ENCODE measurements at places on chromosomes 5 and 9. TPM values are rescaled to one million over a fixed set of nuclear protein-coding genes. Genes with fewer than 3 reads are reported as not detected.

DNA sequence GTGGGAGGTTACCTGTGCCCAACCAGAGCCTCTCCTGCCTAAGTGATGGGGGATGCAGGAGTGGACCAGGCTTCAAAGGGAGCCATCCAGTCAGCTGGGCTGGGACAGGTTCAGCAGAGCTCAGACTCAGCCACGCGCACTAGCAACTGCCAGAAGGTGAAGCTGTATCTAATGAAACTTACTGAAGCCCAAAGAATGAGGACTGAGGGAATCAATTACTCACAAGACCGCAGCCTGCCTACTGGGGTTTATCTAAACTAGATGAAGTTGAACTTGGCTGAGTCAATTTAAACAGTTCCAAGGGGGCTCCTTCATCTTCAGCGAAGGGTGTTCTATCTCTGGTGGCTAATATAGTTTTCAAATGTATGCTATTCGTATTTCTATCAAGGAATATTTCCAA, 11.4 kb downstream of the HAND1 start:
- no peak for DNase-seq

DNA sequence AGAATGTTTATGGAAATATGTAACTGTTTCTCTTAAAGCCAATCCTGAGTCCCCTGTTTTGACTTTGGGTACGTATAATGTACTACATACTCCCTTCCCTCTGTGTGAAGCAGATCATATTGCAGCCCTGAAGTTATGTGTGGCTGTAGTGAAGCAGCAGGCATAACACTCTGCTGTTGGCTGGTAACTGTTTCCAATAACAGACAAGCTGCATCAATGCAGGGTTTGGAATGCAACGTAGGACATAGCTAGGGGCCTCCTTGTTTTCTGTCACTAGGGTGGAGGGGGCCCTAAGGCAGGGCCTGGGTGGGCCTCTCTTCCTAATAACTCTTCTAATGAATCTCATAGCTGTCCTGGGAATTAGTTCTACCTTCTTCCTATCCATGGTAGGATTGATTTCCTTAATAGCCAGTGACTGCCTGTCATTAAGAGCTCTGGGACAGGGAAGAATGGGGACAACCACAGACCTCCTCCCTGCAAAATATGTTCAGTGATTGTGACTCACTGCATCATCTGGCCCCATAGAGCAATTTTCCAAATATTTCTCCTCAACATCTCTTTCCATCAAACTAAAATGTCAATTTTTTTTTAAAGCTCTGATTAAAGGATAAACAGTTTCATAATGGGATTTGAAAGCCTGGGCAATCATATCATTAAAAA, 129.6 kb upstream of the HMHB1 start:
- no peak for DNase-seq

DNA sequence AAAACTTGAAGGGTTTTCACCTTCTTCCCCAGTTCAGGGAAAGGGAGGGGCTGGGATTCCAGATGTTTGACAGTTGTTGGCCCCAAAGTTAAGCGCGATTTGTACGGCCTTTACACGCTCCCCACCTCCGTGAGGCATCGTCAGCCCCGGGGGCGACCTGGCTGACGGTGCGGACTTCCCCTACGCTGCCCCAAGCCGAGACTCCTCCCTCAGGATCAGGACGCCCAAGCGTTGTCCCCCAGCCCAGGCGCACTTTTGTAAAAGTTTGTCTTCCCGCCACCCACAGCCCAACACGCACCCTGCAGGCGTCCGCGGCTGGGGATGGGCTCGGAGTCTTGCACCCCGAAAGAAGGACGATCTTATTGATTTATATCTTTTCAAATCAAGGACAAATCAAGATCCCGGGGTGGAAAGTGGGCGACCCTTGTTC, 713 bp downstream of the MOB3B start:
- DNase-seq: no peak

- no peak for DNase-seq
These were observed 48.9 kb downstream of the IL31RA start for GRCh38 chr5:55900068-55900467.

DNA sequence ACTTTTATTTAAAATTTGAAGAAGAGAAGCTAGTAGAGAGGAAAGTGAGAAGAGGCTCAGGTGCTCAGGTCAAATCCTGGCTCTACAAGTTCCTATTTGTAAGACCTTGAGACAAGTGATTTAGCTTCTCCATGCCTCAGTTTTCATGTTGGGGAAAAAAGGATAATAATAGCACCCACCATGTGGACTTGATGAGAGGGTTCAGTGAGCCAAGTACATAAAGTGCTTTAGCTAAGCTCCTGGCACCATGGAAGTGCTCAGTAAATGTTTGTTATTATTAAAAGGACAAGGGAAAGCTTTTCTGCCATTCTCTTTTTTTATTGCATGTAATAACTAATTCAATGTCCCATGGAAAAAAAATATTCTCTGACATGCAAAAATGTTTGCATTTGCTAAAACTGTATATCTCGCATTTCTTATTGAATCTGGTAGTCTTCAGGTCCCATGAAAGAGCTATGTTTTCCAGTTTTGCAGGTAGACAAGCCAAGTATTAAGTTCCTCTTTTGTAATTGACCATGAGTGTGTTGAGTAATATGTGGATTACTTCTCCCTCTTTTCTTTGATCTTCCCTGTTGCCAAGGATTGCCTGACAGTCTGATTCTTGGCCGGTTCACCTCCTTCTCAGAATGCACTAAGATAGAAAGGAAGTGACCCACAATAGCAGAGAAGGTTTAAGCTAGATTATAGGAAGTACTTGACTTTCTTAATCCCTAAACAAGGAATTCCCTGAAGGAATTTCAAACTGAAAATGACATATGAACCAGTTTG, 45.6 kb upstream of the TRIM32 start:
- DNase-seq: no peak

DNA sequence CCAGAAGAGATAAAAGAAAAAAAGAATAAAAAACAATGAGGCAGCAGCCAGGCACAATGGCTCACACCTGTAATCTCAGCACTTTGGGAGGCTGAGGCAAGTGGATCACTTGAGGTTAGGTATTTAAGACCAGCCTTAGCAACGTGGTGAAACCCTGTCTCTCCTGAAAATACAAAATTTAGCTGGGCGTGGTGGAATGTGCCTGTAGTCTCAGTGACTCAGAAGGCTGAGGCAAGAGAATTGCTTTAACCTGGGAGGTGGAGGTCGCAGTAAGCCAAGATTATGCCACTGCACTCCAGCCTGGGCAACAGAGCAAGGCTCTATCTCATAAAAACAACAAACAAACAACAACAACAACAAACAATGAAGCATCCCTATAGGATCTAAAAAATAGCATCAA, 121.5 kb downstream of the HMHB1 start:
- no peak for DNase-seq

DNA sequence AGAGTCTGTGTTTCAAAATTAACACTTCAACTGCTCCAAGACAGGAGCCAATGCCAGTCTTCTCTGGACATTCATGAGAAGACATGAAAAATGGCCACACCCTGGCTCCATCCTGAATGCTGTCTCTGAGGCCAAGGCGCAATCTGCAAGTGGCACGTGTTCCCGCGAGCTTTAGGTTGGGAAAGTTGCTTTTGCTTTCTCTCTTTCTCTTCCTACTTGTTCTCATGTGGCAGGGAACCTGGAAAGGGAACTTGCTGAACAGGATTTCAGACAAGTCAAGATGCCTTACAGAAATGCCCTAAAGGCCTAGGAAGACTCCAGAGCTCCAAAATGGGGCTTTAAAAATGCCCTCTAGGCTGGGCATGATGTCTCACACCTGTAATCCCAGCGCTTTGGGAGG, 91.9 kb upstream of the OTULINL start:
- no peak for DNase-seq

Gene ARL14EPL
- not detected for total RNA-seq

Gene ATOSB
- total RNA-seq: 3.2 TPM

Gene PFN3
- total RNA-seq: not detected

DNA sequence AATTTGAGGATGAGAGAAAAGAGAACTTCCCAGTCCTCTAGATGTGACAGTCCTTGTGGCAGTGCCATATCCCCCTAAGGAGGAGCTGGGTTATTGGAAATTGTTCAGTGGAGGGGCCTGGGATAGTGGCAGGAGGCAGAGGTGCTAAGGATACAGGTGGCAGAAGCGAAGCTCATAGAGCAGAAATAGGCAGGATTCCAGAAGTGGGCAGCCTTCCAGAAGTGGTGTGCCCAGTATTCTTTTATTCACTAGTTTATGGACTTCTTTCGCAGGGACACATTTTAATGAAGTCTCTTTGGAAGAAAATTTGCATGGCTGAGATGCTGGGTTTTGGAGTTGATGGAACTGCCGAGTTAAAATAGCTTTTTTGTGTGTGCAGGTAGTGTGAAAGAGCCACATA, 6.8 kb downstream of the PIK3R1 start:
- no peak for DNase-seq

- no peak for DNase-seq
These were observed 36.9 kb downstream of the KIF4B start for GRCh38 chr5:155050384-155051019.

DNA sequence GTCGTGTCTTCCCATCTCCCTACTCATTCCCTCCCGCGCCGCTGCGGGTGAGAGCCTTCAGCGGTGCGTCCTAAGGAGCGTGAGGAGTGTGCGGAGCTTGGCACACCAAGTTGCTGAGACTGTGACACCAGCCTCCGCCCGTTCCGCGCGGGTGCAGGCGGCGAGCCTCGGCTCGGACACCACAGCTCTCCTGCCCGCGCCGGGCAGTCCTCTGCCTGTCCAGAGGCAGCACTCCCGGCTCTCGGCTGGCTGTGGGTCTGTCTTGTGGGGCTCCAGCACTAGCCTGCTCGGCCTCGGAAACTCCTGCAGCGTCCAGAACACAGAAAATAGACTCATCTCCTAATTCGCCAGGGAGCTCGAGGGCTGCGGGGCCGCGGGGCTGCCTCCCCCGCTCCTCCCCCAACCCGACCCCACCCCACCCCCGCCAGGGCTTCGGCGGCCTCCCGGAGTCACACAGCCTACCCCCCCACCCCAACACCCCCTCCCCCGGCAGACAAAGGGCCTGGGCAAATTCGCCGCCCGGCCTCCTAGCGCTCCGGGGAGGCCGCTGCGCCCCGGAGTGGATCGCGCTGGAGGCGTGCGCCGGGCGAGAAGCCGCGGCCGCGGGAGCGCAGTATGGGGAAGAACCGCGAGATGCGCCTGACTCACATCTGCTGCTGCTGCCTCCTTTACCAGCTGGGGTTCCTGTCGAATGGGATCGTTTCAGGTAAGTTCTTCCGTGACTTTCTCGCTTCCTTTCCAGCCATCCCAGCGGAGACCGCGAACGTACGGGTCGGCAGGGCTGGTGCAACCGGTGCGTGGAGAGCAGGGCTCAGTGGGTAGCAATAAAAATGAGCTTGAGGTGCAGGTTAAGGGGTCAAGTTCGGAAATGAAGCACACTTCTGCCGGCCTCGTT, at the start of gene ADAMTS19:
Gene ADAMTS19 (plus strand): TSS at position 522 of the 895 bp plus-strand sequence. CDS start 94 bp downstream, at position 616.
- no peak for DNase-seq

DNA sequence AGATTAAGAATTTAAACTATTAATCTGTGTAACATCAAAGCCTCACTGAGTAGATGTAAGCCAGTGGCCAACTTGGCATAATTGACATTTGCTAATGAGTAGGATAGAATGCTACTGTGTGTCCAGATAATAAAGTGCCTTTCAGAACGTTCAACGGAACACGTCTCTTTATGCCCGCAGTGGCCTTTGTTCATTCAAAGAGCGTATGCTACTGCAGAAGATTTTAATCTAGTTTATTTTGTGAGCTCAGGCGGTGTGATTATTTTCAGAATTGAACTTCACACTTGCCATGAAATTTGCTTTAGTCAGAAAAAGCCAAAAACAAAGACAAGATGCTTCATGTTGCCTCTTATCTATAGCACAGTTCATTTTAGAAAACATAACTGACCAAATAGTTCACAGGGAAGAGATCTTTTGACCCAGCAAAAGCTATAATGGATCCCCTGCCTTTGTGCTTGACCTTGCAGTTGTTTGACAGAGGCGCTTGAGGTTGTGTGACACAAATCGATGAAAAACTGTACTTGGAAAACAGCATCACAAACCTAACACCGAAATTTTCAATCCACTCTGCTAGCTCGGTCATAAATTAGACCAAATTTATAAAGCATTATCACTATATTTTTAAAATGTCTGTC, 530.9 kb upstream of the TYRP1 start:
- DNase-seq: no peak

Gene SCAMP1
- 24.3 TPM for total RNA-seq

DNA sequence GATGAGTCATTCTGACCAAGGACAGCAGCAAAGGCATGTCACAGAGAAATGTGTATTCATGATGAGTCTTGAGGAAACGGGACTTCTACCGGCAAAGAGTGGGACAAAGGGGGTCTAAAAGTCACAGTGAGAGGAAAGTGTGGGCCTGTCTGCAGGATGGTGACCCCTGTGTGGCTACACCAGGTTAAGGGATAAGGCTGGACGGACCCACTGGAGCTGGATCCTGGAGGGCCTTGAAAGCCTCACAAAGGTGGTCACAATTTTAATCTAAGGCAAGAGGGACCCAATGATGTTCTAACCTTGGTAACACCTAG, 176.5 kb downstream of the CDK5RAP2 start:
- DNase-seq: no peak

DNA sequence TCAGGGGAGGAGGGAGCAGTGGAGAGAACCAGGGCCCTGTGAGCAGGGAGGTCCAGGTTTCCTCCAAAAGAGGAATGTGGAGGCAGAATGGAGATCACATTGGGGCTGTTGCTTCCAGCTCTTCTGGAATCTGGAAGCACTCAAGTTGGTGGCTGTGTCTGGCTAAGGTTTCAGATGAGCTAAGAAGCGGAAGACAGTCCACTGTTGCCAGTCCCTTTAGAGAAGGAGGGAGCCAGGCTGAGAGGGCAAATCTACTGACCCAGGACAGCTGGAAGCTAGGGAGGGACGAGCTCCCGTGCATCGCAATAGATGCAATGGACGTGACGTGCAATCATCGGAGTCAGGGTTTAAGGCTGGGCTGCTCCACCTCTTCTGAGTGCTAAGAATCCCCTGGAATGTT, 71.2 kb downstream of the TENT4A start:
- no peak for DNase-seq

- peak; percentile 95 for DNase-seq
These were observed at the start of gene PRR7 for GRCh38 chr5:177446200-177447065. Gene PRR7 (plus strand): TSS chr5:177446814. CDS start chr5:177455068, 8,254 bp downstream.

Gene SLC6A19
- total RNA-seq: not detected

DNA sequence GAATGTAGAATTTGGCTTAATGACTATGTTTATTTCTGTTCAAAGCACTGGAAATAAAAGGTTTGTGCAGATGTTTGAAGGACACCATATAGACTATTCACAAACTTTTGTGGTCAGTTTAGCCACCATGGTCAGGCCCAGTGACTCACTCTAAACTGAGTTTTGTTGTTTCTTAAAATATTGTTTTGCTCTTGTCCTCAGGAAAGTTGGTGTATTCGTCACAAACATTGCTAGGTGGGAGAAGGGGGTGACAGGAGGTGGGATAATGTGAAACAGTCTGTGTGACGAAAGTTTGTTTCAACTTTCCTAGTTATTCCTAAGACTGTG, 35.0 kb upstream of the LIFR start:
- no peak for DNase-seq

GRCh38 chr5:146165460-146165859, 17.0 kb downstream of the LARS1 start:
- no peak for DNase-seq

- no peak for DNase-seq
These were observed 112.5 kb upstream of the EMB start for GRCh38 chr5:50553560-50553984.

Measured in Karpas-422 (cell line).